ENCODE measurements at places on chromosomes 2 and 18. TPM values are rescaled to one million over a fixed set of nuclear protein-coding genes. Genes with fewer than 3 reads are reported as not detected.

The C2orf78 gene
- total RNA-seq = not detected

- no peak overlapping the region for H3K27ac ChIP-seq
- no peaks in the 10 kb centered on the region for H3K36me3 ChIP-seq
- no peak overlapping the region for H3K4me3 ChIP-seq
- no peak for DNase-seq
- H3K27me3 ChIP-seq = no peaks in the 10 kb centered on the region
These were observed 106.4 kb upstream of the SMAD2 start for GRCh38 chr18:48036641-48037421.

DNA sequence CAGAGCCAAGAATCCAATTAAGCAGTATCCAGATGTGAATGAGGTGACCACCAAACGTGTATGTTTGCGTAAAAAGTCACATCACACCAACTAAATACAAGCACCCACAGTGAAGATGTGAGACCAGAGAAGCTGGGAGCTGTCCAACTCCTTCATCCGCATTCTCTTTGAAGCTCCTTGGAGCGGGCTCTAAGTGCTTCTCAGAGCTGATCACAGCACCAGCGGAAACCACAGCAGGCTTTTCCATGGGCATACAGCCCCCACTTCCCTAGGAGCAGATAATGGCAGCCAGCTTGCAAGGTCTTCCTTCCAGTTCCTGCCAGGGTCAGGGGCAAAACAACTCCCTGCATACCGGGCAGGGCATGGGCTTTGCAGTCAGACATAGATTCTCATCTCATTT, 36.4 kb downstream of the REEP1 start:
- H3K4me3 ChIP-seq = no peak overlapping the region
- H3K27ac ChIP-seq = no peak overlapping the region
- H3K36me3 ChIP-seq = no peaks in the 10 kb centered on the region
- DNase-seq = no peak
- H3K27me3 ChIP-seq = 0 out of 2 replicates have a peak, but pooled peaks cover 2% of the 10 kb centered on the region

The ABCB11 gene
- not detected for total RNA-seq

GRCh38 chr2:200307724-200308545, 1.4 kb downstream of the SPATS2L start:
- no peak overlapping the region for H3K27ac ChIP-seq
- H3K4me3 ChIP-seq = no peak overlapping the region
- no peaks in the 10 kb centered on the region for H3K27me3 ChIP-seq
- no peak for DNase-seq

The GAREM2 gene
- not detected for total RNA-seq

The CIDEA gene
- not detected for total RNA-seq

The EML6 gene
- 133 TPM for total RNA-seq

GRCh38 chr2:128503399-128504245, 185.0 kb upstream of the HS6ST1 start:
- H3K36me3 ChIP-seq = no peaks in the 10 kb centered on the region
- no peak overlapping the region for H3K4me3 ChIP-seq
- H3K4me1 ChIP-seq = peaks cover 36% of the 10 kb centered on the region
- no peaks in the 10 kb centered on the region for H3K27me3 ChIP-seq

The EIF2B4 gene
- total RNA-seq = 35.3 TPM

The CYP27C1 gene
- total RNA-seq = not detected

The USP37 gene
- total RNA-seq = 16.9 TPM

GRCh38 chr2:190748966-190749365, 100.1 kb downstream of the NAB1 start:
- H3K27me3 ChIP-seq = no peaks in the 10 kb centered on the region
- no peaks in the 10 kb centered on the region for H3K4me1 ChIP-seq
- no peak for DNase-seq
- H3K36me3 ChIP-seq = no peaks in the 10 kb centered on the region

DNA sequence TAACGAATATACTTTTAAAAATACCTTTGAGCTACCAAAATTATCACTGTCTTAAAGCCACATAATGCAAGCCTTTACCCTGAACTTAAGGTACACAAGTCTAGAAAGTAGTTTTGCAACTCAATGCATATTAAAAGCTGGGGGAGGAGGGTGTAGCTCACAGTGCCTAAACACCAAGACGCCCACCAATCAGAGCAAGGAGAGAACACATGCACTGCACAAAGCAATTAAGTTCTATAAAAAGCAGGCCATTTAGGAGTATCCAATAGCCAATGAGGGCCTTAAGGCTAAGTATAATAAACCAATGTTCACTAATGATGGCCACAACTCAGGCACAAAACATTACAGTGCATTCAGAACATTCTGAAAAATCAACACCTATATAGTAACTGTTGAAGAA, 16.2 kb downstream of the TRIP12 start:
- H3K27me3 ChIP-seq = no peaks in the 10 kb centered on the region
- peaks cover 25% of the 10 kb centered on the region for H3K36me3 ChIP-seq
- DNase-seq = no peak

DNA sequence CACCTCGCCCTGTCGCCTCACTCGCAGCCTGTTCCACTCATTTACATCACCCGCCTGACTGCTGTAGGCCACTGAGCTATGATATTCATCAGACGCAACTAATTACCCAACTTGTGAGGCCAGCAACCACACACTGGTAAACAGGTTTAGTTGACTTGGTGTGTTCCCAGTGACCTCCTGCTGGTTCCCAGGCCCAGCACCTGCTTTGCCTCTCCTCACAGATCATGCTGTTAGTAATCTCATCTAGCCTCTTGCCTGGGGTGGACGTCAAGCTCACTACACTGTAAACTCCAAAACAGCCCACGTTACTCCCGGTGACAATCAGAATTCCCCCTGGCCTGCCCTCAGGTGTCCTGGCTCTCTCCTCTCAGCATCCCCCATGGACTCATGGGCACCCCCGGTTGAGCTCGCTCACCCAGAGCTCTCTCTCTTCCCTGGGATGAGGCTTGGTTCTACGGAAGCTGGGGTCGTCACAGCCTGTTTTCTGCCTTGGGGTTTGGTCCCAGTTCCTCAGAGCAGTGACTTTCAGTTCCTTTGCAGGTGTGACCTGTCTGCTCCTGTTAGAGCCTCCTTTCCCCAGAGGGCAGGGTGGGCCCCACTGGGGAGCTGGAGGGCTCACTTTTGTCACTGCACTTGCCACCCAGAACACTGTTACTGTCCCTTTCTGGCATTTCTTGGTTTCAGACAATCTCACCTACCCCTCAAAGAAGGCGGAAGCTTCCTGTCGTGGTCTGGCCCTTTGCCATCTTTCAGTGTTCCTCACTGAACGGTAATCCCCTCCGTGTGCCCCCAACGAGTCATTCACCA, 40.3 kb downstream of the INPP5D start:
- DNase-seq = peak; percentile 97
- peak overlapping the region; percentile 97 for H3K27ac ChIP-seq
- H3K27me3 ChIP-seq = no peaks in the 10 kb centered on the region
- H3K4me1 ChIP-seq = peaks cover 56% of the 10 kb centered on the region
